Body of pancreas (tissue), 4 donors: ENCODE measurements at places on chromosomes 2 and 18. TPM values are rescaled to one million over a fixed set of nuclear protein-coding genes. Genes with fewer than 3 reads are reported as not detected.

DNA sequence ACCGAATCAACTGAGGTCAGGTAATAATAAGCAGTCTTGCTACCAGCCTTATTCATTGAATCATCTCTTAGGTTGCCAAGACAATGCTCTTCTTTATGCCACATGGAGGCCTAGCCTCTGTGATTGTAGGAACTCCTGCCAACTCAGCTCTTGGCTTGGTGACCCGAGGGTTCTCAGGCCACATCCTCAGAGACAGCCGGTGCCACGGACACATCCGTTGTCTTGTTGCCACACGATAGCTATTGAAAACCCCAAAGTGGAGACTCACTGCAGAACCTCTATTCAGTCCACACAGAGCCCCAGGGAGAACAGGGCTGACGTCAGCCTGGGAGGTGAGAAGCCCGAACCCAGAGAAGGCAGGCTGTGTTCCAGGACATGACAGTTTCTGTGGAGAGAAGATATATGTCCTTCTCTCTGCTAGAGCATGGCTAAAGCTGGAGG is 53.5 kb upstream of the TGFA start:
- DNase-seq, result no peak

DNA sequence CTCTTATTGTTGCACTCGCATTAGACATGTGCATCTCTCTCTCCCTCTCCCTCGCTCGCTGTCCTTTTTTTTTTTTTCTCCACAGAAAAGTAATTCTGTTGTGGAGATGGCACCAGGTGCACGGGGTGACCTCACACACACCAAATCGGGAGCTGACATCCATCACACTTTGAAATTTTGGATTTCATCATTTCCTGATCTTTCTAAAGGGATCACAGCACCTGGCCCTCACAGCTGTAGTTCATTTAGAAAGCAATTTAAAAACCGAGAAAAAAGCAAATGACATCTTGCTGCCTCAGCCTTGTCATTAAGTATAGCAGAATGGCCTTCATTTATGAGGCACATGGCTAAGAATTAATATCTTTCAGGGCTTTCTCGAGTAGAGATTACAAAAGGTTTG is 717.2 kb downstream of the RNF144A start:
- DNase-seq, result no peak

DNA sequence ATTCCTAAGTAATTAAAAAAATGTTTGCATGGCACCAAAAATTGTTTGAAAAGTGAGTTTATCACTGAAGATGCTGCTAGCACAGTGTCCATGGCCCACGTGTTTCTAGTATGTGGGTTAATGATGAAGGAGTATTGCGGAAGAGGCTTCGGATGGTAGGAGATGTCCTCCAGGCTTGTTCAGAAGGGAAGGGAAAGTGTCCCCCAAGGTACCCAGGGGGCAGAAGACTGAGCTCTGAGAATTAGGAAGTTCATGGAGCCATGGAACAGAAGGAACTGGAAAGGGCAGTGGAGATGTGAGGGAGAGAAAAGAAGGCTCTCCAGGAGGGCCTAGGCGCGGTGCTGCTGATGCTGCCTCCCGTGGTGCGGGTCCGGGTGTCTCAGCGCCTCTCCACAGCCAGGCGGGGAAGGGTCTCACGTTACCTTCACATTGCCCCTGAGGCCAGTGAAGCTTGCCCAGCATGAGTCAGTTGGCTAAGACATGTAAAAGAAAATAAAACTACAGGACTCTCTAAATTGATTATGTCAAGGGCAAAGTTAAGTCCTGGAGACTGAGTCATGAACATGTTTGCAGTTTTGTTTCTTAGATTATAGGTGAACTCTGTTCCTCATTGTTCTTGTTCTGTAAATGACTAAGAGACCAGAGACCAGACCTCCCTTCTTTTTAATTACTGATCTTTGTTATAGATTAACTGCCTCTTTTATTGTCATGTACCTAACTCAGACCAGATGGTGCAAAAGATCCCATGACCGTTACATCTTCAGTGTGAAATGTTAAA is 89.0 kb downstream of the MTCL1 start:
- DNase-seq, result no peak

GRCh38 chr2:30565851-30566358 is 118.9 kb downstream of the LCLAT1 start:
- DNase-seq, result peak; percentile 75

- peak; percentile 36 for DNase-seq
Observed at GRCh38 chr2:206343816-206344215, 69.4 kb downstream of the ZDBF2 start.

DNA sequence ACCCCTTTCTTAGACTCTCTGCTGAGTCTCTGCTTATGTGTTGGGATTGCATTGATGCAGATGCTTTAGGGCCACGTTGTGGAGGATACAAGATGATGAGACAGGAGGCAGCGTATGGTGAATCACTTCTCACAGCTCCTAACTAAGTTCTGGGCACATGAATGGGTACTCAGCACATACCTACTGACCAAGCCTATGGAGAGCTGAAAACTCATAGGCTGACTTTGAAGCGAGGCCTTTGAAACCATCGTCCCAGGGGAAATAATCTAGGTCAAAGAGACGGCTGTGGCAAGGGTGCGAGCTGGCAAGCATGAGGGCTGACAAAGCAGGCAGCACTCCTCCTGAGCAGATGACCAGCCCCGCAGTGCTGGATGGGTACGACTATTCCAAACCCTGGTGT is 180.2 kb upstream of the TNP1 start:
- no peak for DNase-seq

- DNase-seq, result no peak
Observed at GRCh38 chr2:160015746-160016145, 46.7 kb downstream of the PLA2R1 start.

- DNase-seq, result no peak
Observed at GRCh38 chr2:181937473-181937872, 45.9 kb downstream of the ITPRID2 start.

- no peak for DNase-seq
Observed at GRCh38 chr18:79503406-79503805, 107.7 kb downstream of the NFATC1 start.

- no peak for DNase-seq
Observed at GRCh38 chr2:168089200-168089599, 158.2 kb downstream of the STK39 start.

- no peak for DNase-seq
Observed at GRCh38 chr18:60188958-60189357, 183.6 kb downstream of the MC4R start.

GRCh38 chr2:113078350-113078839 is 10.6 kb downstream of the IL1F10 start:
- DNase-seq, result no peak

DNA sequence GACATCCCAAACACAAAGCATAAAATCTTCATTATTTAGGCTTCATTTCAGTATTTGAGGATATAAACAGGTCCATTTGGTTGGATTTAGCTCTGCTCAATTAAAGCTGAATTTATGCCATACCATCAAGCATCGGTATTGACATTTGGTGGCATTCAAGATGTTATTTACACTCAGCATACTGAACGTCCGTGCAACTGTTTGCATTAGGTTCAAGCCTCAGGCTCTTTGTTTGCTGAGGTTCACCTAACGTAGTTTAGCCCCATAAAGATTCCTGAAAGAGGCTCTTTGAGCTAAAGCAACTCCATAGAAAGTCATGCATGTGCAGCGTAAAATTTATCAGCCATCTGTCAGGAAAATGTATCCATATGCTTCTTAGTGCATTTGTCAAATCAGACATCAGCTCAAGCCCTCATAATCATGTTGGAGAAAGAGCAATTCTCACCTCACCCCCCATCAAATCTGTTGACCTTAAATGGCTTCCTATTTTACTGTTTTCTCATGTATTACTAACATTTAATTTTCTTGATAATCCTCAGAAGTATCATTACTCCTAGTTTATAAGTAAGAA is 366.9 kb downstream of the EPHA4 start:
- DNase-seq, result no peak

GRCh38 chr2:144513388-144514101 is 6.4 kb downstream of the ZEB2 start:
- no peak for DNase-seq

GRCh38 chr2:38353402-38353801 is 23.7 kb downstream of the ATL2 start:
- DNase-seq, result no peak

GRCh38 chr2:123720760-123721159 is 304.3 kb upstream of the CNTNAP5 start:
- DNase-seq, result no peak

- peak; percentile 59 for DNase-seq
Observed at GRCh38 chr2:218996937-218997336, 3.7 kb upstream of the CRYBA2 start.

GRCh38 chr2:231526341-231527090 is 3.7 kb downstream of the NMUR1 start:
- DNase-seq, result no peak

- DNase-seq, result no peak
Observed at GRCh38 chr18:47075098-47075883, 39.9 kb upstream of the ELOA2 start.

DNA sequence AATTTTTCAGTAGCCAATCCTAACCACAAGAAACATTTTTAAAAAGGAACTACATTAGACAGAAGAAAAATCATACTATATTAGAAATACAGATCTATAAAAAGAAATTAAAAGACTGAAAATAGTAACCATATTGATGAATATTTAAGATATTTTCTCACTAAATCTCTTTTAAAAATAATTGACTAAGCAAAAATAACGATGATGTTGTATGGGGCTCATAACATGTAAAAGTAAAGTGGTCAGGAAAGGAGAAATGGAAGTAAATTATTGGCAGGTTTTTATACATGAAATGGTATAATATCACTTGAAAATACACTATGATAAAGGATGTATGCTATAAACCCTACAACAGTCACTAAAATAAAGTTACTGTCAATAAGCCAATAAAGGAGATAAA is 5.4 kb downstream of the WDPCP start:
- DNase-seq, result no peak

DNA sequence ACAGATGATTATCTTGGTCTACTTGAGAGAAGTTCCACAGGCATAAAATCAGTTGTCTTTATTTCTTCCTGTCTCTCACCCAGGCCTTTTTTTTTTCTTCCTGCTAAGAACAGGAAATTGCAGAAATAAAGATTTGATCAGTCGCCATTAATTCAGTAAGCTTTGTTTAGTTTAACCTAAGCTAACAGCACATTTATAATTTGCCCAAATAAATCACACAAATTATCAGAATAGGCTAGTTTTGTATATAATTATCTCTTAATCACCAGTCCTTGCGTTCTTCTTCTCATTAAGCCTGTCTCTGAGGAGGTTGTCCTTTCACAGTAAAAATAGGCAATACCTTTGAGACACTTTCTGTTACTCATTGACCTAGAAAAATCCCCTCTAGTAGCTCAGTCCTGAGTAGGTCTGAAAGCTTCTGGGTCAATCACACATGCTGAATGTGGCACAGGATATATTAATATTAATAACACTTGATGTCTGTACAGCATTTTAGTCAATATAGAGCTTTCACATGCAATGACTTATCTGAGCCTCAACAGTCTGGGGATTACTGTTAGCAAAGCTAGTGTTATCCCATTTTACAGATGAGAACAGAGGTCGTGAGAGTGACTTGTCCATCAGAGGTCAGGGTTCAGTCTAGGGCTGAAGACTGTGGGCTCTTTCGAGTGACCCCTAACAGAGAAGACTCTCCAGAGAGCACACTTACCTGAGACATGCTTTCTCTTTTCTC is 11.2 kb upstream of the STK17B start:
- no peak for DNase-seq

- no peak for DNase-seq
Observed at GRCh38 chr2:202193881-202194353, 44.5 kb downstream of the SUMO1 start.

DNA sequence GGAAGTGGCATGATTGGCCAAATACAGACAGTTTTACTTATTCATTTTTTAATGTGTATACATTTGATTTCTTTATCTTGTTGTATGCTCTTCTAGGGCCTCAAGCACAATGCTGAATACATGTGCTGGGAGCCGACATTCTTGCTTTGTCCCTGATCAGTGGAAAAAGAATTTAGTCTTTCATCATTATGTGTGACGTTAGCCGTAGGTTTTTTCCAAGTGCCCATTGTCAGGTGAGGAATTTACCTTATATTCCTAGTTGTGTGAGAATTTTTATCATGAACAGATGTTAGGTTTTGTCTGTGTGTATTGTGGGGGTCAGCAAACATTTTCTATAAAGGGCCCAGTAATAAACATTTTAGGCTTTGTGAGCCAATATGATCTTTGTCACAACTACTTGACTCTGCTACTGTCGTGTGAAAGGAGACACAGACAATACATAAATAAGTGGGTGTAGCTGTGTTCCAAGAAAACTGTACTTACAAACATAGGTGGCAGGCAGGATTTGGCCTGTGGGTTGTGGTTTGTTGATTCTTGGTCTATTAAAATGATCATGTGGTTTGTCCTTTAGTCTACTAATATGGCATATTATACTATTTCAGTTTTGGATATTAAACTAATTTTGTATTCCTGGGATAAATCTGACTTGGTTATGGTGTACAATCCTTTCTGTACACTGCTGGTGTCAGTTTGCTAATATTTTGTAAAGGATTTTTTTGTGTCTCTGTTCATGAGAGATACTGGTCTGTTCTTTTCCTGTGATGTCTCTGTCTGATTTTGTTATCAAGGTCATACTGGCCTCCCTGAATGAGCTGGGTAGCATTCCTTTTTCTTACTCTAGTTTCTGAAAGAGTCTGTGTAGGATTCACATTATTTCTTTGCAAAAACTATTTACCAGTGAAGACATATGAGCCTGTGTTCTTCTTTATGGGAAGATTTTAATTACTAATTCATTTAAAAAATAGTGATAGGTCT is 132.2 kb upstream of the SMAD7 start:
- no peak for DNase-seq

- no peak for DNase-seq
Observed at GRCh38 chr18:44497757-44498490, 182.8 kb upstream of the SETBP1 start.

DNA sequence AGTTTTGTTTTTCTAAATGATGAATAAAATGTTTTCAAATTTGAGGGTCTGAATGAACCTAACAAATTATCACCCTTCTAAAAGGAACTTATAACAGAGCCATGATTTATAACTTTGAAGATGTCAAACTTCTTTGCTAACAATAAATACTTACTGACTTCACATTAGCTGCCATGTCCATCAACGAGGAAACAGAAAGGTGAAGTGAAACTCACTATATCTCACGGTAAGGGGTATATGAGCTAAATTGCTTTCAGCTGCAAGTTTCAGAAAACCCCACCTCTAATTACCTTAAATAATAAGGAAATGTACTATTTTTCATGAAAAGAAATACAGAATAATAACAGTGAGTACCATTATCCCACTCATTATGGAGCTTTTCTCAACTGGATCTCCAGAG is 350.8 kb upstream of the NT5C1B start:
- DNase-seq, result no peak

PHLPP1 gene
- total RNA-seq, result 8.6 TPM

NEB gene
- 2.3 TPM for total RNA-seq

AQP12A gene
- 130 TPM for total RNA-seq

TBR1 gene
- total RNA-seq, result not detected

KDSR gene
- total RNA-seq, result 14.5 TPM

CPLX4 gene
- total RNA-seq, result not detected

GEN1 gene
- 7.6 TPM for total RNA-seq

LIMS1 gene
- total RNA-seq, result 19.1 TPM

IMPA2 gene
- 446 TPM for total RNA-seq

POTEF gene
- not detected for total RNA-seq

PAIP2B gene
- total RNA-seq, result 18.5 TPM

LGALSL gene
- 8.6 TPM for total RNA-seq
